ENCODE measurements at places on chromosomes 7 and 10.

DNA sequence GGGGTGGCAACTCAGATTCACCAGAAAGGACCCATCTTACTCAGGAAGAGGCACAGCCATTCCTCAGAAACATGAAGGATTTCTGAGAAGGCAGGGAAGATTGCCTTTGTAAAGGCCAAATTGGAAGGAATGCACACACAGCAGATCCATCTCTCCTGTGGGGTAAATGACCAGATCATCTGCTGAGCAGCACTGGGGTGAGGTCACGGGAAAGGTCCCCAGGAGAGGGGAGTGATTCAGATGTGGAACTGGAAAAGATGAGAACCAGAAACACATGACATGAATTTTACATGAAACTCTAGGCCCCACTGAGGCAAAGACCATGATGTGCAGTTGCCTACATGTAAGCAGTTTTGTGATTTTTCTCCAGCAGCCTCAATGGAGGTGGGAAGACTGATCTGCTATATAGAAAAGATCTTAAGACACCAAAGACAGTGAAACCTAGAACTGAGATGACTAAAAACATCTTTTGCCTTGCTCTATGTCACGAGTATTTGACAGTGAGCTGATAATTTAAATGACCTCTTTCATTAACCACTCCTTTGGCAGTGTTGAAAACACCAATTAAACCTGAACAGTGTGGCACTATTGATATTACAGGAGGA, 91.6 kb downstream of the AMPH start:
- DNase-seq, result no peak

GRCh38 chr10:49381111-49381900, 14.6 kb downstream of the DRGX start:
- DNase-seq, result no peak

DNA sequence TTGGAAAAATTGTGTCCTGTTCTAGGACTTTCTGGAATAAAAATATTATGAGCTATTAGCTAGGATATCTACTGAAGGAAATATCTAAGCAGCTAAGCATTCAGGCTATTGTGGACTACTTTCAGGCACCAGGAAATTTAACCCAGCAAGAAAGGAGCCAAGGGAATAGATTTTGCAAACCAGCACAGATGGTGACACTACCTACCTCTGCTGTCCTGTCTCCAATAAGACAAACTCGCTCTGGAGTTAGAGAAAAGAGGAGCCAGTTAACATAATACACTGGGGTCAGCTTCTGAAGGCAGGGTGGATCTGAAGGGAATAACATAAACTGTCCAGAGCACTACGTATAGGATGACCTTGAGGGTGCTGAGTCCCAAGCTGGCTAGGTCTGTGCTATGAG, 223.7 kb upstream of the PRSS58 start:
- DNase-seq, result no peak

DNA sequence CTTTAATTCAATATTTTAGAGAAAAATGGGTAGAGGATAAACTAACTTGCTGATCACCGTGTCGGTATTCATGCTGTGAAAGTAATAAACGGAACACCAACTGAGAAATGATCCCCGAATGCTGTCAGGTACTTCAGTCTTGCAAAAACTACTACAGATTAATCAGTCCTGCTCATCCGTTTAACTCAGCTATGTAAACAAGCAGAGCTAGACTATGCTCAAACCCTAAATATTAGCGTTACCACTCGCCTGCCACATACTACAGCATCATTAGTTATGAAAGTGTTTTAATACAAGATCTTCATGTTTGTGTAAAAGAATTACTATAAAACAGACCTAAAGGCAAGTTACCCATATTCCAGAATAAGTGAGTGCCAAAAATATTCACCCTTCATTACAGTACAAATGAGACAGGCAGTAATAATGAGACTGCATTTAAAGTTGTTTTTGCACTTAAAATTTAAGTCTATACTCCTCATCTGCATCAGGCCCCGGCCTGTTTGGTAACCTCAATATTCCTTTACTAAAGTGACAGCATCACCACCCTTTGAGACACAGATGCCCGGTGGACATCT, 952 bp downstream of the DNMBP start:
- DNase-seq, result no peak

- DNase-seq, result no peak
Measured at GRCh38 chr10:110698782-110699201, 54.7 kb downstream of the RBM20 start.

GRCh38 chr7:94403546-94403945, 8.9 kb downstream of the COL1A2 start:
- no peak for DNase-seq
